ENCODE measurements at places on chromosomes 7 and 10.

DNA sequence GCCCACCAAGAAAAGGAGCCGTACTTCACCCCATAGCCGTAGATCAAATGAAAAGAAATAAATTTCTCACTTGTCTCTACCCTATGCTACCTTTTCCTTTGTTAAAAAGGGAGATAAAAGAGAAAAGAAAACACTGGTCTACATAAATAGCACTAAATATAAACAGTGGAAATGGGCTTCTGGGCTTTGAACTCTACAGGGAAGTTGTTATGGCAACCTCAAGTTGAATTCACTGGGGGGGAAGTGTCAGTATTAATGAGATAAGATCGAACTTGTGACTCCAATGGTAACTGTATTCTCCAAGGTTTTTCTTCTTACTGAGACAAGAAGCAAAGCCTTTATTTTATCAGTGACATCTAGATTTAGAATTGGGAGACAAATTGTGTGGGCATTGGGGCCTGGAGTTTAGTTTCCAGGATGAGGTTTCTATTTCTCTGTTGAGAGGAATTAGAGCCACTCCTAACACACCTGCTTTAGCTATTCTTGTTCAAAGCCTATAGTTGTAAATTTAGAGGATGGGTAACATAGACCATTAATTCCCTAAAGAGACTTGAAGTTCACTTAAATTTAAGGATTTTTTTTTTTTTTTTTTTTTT is 604.3 kb upstream of the GALNT17 start:
- no peak for DNase-seq

DNA sequence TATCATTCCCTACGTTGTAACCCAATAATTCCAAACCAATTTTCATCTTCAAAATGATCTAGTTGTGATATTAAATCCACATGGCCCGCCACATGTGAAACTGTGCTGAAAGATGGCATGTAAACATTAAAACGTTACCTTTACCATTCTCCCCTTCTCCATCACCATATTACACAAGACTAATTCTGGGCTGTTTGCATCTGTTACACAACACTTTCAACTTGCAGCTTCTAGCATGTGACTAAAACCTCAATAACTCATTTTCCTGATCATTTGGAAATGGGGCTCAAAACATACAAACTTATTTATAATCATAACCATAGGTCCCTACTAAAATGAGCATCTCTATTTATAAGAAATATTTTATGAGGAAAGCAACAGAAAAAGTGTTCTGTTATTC is 4.7 kb downstream of the MTERF1 start:
- DNase-seq = no peak

DNA sequence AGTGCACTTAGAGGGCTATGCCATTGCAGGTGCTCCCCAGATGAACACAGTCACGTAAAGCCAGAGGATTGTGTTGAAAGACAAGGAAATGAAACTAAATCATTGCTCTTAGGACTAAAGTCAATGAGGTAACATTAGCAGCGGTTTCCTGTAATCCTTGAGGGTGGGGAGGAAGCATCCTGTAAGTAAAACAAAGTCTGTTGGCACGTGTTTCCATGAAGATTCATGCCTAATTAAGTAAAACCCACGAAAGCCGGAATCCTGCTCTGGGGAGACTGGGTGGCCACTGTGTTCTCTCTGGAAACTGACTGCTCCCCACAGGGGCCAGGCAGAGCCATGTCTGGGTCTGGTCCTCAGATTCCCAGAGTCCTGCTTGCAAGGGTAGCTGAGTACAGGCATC is 18.3 kb downstream of the STEAP1B start:
- DNase-seq = no peak

DNA sequence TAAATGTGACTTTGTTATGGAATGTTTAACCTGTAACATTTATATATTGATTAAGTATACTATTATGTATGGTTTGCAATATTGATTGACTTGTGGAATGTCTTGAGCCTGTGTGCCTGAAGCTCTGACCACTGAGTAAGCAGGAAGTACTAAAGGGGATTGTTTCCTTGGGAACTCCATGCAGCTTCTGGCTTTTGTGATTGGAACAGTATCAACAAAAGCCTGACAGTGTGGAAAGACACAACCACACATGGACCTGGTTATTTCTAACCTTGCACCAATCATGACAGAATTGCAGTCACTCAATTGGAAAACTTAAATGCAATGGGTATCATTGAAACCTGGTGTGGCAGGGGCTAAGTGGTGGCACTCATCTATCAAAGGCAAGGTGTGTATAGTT is 45.5 kb upstream of the PIK3CG start:
- no peak for DNase-seq

DNA sequence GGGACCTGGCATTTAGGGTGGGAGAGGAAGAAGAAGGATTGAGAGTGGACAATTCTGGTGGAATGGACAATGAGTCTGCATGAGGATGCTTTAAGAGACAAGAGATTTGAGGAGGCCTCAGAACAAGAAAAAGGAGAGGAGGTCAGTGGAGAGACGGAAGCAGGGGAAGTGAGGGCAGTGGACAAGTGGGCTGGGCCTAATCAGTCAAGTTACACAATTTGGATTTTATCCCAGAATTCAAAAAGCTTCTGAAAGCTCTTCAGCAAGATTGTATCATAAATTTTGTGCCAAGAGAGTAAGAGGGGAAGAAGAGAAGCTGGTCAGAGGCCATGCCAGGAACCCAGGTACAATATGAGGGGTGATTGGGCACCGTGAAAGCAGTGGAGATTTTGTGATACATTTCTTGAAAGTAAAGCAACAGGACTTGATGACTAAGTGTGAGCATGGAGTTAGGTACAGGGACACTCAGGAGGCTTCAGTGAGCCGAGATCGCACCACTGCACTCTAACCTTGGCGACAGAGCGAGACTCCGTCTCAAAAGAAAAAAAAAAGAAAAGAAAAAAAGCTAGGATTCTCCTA is 19.3 kb upstream of the TSPAN13 start:
- no peak for DNase-seq

Data from hindlimb muscle (tissue), 1 donor.